ENCODE measurements at places on chromosomes 12 and 14. TPM values are rescaled to one million over a fixed set of nuclear protein-coding genes. Genes with fewer than 3 reads are reported as not detected.

The KRT6A gene
- total RNA-seq, result 1.2 TPM

The REP15 gene
- 1.4 TPM for total RNA-seq

The GRIN2B gene
- 8.7 TPM for total RNA-seq

The GALNT8 gene
- total RNA-seq, result 10.1 TPM

The NFE2 gene
- 3.7 TPM for total RNA-seq

The KRT7 gene
- 12.1 TPM for total RNA-seq

The RTN1 gene
- total RNA-seq, result 88.2 TPM

The ARHGEF40 gene
- total RNA-seq, result 80.2 TPM

The EML5 gene
- total RNA-seq, result 45.7 TPM

The PMCH gene
- total RNA-seq, result not detected

The PTPRQ gene
- total RNA-seq, result 21.9 TPM
